ENCODE measurements at places on chromosomes 6 and 20.

DNA sequence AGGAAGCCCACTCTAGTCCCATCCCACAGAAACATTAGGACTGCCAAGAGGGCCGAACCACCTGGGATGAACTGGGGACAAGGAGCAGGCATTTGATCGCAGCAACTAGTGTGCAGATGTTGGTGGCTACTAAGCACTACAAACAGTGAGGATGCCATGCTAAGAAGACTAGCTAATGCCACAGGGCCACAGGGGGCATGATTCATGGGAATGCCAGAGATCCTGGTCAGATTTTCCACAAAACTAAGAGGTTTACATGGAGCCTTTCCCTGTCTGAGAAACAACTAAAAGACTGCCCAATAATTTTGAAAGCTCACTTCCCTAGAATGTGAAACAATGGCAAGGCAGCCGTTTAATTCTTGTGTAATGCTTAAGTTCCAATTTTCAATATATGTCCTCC is 375.9 kb upstream of the PTCHD4 start:
- no peak for DNase-seq

DNA sequence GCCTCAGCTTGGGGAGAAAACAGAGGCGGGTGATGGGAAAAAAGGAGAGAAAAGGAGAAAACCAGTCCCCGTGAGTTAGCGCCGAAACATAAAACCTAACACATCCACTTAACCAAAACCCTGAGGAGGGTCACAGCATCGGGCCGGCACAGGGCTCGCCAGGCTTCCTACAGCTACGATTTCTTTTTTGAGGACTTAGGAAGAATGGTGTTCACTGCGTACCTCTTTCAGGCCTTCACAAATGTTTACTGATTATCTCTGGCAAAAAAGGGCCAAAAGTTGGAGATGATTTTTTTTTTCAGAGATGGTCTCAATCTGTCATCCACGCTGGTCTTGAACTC is 48.8 kb downstream of the DSTN start:
- DNase-seq: no peak

DNA sequence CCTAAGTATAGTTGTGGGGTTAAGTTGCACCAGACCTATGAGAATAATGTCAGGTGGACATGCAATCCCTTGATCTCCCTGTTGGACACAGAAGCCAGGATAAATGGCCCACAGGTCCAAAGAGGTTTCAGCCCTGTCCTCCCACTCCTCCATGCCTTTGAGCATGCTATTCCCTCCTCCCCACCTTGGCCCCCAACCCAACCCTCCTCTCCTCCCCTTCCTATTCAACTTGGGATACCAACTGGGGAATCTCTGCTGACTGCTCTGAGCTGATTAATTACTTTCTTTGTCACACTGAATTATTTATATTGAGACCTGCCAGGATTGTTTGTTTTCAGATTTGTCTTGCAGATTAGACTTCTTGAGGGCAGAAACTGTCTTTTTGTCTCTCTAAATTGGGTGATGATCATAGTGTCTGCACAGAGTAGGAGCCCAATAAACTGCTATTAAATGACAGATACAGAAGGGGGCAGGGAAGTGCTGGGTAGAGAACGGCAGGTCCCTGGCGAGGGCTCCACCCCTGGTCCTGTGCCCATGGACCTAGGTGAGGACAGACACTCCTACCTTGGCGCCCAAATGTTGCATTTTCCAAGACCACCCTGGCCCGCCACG is 120.9 kb downstream of the UNC5CL start:
- DNase-seq: no peak

GRCh38 chr6:53020005-53020744 is 25.1 kb upstream of the GSTA4 start:
- DNase-seq: no peak

- peak; percentile 78 for DNase-seq
Measured at GRCh38 chr6:44800171-44800783, 412.8 kb downstream of the CDC5L start.

DNA sequence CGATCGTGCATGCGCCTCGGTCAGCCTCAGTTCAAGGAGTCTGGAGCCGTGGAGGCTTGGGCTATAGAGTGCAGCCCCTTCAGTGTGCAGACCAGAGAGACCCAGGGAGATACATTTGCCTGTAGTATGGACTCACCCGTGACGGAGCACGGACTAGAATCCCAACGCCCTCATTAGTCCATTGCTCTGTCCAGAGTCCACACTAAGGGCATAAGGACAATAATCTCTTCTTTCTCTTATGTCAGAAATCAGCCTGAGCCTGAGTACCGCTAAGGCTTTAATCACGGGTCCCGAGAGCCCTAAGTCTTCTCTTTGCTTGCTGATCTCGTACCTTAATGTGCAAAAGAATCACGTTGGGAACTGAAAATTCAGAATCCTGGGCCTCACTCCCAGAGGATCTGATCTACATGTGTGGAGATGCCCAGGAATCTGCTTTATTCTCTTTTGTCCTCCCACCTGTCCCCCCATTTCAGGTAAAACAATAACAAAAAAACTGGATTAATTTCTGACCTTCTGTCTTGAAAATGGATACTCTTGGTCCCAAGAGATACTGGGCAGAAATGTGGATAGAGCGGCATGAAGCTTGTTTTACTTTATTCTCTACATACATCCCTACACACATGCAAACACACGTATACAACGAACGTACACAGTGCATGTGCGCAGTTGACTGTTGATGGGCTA is 671 bp downstream of the BPHL start:
- no peak for DNase-seq

GRCh38 chr6:140105857-140106256 is 731.4 kb upstream of the CITED2 start:
- no peak for DNase-seq

GRCh38 chr20:41155261-41155660 is 17.9 kb downstream of the PLCG1 start:
- no peak for DNase-seq

DNA sequence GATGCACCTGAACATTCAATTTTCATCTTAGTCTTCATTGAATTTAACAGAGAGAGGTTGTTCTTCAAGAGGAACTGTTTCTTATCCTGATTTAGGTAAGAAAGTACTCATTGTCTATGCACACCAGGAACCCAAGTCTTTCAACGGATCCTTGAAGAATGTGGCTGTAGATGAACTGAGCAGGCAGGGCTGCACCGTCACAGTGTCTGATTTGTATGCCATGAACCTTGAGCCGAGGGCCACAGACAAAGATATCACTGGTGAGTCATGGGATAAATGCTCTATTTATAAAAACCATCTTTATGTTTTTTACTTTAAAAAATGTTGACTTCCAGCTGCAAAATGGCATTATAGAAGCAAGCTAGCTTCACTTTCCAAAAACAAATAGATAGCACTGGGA is 10.2 kb downstream of the NQO2 start:
- DNase-seq: no peak

GRCh38 chr20:44803383-44803941 is 6.9 kb downstream of the RIMS4 start:
- DNase-seq: no peak

DNA sequence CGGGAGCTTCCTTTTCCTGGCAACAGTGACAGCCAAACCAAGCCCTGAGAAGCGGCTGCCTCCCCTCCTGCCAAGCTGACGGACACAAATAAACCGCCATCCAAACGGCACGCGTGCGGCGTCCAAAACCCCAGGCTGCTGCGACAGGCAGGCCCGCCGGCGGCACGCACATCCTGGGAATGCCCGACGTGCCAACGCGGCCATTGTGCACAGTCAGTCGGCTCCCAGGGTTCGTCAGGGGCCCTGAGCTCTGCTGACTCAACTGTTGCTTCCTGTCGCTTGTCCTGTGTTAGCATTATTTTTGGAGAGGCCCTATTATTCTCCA is 6.8 kb downstream of the JAG1 start:
- DNase-seq: no peak

GRCh38 chr20:40433341-40433861 is 255.6 kb downstream of the MAFB start:
- DNase-seq: no peak

DNA sequence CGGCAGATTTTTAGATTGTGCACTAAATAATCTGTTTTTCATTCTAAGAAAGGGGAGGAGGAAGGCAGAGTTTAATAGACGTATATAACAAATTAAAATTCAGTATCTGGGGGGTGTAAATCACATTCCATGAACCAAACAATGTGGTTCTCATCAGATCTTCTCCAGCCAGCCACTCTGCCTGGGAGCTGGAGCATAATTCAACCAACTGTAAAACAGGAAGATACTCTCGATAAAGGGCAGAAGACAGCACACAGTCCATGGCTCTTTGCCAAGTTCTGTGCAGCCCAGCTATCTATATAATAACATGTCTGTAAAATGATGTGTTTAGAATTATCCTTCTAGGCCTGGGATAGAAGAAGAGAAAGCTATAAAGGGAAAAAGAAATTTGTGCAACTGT is 289.9 kb upstream of the ZFP64 start:
- no peak for DNase-seq

DNA sequence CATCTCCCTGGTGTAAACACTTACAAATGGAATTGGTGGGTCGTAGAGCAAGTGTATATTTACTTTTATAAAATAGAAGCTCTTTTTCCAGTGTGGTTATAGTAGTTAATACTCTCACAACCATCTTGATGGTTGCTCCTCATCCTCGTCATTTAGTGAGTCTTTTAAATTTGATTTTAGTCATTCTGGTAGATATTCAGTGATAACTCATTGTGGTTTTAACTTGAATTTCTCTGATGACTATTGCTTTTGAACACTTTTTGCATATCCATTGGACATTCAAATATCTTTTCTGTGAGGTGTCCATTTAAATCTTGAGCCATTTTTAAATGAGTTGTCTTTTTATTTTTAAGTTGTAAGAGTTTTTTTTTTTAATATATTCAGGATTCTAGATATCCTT is 189.2 kb upstream of the PHACTR1 start:
- DNase-seq: no peak

DNA sequence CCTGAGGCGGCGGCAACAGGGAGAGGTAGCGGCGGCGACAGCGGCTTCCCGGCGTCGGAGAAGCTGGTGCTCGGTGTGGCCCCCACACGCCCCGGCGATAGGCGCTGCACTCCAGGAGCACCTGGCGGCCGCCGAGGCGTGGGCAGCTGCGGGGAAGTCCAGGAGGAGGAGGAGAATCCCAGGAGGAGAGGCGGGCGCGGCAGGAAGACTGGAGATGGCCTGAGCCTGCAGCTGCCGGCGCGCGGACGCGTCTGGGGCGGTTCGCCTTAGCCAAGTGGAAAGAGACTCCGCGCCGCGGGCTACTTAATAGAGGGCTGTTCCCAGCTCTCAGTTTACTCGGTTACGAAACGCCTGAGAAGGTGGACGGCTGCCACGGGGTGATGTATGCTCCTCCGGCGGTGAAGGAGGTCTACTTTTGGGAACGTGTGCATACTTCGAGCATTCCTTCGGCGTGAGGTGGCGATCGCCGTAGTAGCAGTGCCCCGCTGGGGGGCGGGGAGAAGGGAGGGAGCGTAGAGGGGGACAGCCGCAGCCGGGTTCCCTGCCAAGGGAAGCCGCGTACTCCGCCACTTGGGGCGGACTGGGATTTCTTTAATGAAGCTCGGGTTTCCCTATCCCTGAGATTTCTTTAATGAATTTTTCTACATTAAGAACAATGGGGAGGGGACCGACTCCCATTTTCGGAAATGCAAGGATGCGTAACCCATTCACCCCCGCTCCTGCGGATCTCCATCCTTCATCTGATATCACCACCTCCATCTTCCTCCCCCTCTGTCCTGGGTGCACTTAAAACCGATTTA is at the start of gene COL12A1:
TSS of gene COL12A1 (minus strand) at position 278 of the 800 bp plus-strand sequence. CDS start 3,261 bp downstream, outside the sequence.
- peak; percentile 98 for DNase-seq

GRCh38 chr6:115524821-115525220 is 535.9 kb downstream of the FRK start:
- DNase-seq: no peak

DNA sequence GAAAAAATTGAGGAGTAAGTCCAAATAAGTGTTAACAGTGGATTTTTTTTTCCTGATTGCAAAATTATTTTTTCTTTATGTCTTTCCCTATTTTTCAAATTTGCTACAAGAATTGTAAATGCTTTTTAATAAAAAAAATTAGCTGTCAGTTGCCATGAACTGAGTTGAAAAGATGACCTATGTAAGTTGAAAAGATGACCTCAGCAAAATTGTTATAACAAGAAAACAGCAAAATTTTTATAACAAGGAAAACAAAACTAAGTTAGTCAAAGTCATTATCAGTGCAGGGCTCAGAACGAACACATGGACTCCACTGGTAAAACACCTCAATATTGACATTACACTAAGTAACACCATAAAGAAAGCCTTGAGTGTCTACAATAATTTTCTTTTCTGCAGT is 207.0 kb upstream of the HDDC2 start:
- no peak for DNase-seq

GRCh38 chr6:17816921-17817611 is 110.3 kb upstream of the NUP153 start:
- no peak for DNase-seq

DNA sequence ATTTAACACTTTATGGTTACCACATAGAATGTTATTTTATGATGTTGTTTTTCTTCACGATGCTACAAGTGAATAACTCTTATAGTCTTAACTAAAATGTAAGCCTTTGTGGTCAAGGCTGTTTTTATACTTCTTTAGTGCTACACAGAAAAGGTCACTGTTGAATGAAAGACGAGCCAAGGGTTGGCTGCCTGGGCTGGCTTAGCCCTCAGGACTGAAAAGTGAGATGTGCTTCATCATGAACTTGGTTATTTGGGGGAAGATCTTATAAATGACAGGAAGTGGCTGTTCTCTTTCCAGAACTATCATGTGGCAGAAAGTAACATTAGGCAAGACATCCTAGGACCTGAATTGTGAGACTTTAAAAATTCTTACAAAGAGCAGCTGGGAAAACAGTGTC is 404.0 kb downstream of the BTBD3 start:
- no peak for DNase-seq

DNA sequence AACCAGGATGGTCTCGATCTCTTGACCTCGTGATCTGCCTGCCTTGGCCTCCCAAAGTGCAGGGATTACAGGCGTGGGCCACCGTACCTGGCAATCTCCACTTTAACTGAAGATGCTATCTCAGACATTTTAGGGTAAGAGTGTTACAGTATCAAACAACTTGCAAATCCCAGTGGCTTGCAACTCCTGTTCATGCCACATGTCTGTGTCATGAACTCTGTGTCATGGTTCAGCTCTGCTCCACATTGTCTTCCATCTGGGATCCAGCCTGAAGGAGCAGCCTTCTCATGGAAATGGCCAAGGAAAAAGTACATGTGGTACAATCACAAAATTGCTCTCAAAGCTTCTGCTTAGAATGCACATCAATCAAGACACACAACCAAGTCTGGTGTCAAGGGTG is 114.9 kb downstream of the MAP3K5 start:
- no peak for DNase-seq
